ENCODE measurements at places on chromosomes 4 and X.

- DNase-seq: no peak
Observed at GRCh38 chrX:12241026-12241425, 102.8 kb downstream of the FRMPD4 start.

DNA sequence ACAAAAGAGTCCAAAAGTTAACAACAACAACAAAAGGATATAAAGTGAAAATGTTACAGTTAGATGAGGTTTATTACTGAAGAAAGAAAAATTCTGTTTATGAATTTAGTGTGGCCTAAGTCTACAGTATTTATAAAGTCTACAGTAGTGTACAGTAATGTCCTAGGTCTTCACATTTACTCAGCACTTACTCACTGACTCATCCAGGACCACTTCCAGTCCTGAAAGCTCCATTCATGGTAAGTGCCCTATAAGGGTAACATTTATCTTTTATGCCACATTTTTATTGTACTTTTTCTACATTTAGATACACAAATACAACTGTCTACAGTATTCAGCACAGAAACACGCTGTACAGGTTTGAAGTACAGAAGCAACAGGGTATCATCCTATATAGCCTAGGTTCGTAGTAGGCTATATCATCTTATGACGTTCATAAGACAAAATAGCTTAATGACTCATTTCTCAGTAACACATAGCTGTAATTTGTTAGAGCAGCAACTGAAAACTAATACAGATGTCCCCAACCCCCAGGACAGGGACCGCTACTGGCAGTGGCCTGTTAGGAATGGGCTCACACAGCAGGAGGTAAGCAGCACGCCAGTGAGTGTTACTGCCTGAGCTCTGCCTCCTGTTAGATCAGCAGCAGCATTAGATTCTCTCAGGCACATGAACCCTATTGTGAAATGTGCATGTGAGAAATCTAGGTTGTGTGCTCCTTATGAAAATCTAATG is 61.3 kb downstream of the CENPC start:
- DNase-seq: no peak

GRCh38 chr4:107863850-107864371 is 39.2 kb downstream of the SGMS2 start:
- no peak for DNase-seq

- no peak for DNase-seq
Observed at GRCh38 chr4:83010522-83011318, at the start of gene LIN54. Gene LIN54 (minus strand): TSS chr4:83010823. CDS start chr4:82984844, 25,979 bp downstream.

DNA sequence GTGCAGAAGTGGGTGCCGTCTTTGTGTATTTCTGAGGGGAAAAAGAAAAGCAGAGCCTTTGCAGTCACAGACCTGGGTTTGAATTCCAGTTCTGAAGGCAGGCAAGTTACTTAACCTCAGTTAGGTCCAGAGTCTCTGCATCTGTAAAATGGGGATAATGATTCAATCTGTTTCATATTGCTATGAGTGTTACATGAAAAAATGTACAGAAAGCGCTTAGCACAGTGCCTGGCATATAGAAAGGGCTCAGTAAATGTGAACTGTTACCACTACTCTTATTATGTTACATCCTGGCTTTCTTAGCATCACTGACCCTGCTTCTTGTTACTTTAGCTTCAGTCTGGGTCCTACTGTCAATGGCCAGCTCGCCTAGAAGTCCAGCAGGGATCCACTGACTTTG is 45.9 kb downstream of the DOCK11 start:
- no peak for DNase-seq

- no peak for DNase-seq
Observed at GRCh38 chr4:12071316-12071715, 642.6 kb upstream of the HS3ST1 start.

DNA sequence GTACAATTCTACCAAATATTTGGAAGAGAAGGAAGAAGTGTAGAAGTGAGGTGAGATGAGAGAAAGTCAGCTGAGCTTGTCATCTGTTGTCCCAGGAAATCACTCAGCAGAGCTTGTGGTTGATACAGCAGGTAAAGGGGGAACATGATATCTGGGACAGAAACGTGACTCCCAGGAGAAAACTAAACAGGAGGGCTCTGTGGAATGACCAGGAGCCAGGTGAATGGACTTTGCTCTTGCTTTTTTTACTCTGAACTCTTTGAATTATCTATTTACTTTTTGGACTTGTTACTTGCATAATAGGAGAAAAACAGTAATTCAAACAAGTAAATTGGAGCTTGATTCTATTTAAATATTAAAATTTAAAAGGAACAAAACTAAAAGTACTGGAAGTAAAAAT is 555.6 kb upstream of the FRG1 start:
- no peak for DNase-seq

- DNase-seq: no peak
Observed at GRCh38 chr4:86554646-86555045, 39.5 kb upstream of the PTPN13 start.

GRCh38 chr4:41994461-41994985 is 4.2 kb downstream of the SLC30A9 start:
- no peak for DNase-seq

- DNase-seq: no peak
Observed at GRCh38 chr4:55397126-55397436, 1.3 kb downstream of the TMEM165 start.

DNA sequence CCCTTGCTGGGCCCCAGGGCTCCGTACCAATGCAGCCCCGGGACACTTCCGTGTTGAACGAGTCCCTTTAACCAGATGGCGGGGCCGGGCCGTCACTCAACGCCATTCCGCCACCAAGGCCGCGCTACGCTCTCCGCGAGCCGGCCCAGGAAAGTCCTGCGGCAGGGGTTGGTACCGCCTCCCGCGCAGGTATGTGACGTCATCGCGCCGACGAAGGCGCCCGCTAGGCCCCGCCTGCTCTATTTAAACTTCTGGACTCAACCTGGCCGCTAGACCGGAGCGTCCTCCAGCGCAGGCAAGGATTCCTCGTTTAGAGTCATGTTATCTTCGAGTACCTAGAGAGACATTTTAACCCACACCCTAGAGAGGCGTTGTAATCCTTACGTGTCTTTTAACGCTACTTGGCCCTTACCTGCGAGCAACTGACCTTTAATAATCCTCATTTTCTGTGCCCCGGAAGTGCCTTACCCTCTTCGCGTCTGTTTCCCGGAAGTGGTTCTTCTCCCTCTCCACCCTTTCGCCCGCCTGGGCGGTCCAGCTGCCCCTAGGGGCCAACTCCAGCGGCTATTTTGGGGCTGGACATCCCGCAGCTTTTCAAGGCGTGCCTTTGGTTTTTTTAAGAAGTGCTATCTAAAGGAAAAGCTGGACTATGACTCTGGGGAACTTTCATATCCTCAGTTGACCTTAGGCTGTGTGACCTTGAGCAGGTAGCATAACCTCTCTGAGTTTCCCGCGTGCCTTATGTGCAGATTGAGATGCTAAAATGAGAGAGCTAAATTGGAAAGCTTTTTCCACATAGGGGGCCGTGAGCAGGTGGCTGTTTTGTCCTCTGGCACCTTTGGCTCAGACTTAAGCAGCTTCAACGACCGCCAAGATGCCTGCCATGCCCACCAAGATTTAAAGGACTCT is at the start of gene PNPLA4:
TSS of gene PNPLA4 (minus strand) at position 155 of the 909 bp plus-strand sequence. CDS start 1,294 bp downstream, outside the sequence.
- no peak for DNase-seq

DNA sequence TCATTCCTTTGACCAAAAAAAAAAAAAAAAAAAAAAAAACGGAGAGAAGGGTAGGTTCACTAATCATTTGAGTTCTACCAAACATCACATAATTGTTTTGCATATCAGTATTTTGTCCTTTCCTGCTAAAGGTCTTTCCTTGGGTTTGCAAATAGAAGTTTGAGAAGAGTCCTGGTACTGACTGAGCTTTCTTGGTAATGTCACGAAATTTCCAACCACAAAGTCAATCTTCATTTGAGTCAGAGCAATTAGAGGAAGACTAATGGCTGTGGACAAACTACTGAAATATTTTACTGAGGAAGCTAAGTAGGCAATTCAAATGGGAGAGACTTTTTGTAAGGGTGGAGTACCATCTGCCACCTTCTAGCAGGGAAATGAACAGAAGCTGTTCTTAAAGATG is 21.7 kb upstream of the CD40LG start:
- no peak for DNase-seq

DNA sequence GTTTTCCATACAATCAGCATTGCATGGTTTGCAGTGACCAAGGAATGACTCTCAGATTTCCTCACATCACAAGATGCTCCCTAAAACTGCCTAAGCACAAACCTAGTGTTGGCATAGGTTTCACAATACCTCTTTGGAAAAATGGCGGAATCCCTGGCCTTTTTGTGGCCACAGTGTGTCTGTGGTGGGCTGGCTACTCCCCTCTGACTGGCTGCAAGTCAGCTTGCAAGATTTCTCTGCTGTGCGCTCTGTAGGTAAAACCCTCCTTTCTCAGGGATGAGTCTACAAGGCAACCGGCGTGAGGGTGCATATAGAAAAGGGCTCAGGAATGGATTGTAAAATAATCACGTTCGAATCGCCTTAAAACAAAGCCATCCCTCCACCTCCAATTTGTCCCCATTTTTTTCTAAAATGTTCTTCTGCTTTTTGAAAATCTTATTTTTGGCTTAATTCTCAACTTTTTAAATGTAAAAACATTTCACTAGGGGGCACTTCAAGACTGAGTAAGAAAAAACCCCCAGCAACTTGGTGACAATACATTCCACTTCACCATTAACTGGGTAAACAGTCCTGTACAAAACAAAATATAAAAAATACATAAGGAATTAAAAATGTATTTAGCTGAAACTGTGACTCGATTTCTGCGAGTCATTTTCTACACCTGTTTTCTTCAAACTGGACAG is 235.6 kb downstream of the STIM2 start:
- DNase-seq: no peak

- peak; percentile 60 for DNase-seq
Observed at GRCh38 chr4:53538756-53539155, 52.5 kb downstream of the LNX1 start.

GRCh38 chr4:100306018-100306417 is 115.8 kb upstream of the DDIT4L start:
- DNase-seq: no peak

DNA sequence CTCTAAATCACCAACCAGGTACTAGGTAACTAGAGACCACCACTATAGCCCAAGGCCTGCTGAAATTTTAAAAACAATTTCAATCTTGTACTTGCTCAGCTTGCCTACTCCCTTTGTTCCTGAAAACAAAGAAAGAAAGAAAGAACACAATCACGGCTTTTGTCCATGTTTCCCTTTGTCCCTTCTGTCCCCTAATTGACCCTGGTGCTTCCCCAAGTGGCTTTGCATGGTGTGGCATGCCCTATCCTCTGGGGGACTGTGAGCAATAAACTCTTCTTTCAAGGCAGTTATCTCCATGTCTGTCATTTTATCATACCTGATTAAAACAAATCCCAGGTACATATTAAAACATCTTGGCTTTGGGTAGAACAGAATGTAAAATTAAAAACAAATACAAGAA is 94.8 kb downstream of the ARSJ start:
- DNase-seq: no peak

DNA sequence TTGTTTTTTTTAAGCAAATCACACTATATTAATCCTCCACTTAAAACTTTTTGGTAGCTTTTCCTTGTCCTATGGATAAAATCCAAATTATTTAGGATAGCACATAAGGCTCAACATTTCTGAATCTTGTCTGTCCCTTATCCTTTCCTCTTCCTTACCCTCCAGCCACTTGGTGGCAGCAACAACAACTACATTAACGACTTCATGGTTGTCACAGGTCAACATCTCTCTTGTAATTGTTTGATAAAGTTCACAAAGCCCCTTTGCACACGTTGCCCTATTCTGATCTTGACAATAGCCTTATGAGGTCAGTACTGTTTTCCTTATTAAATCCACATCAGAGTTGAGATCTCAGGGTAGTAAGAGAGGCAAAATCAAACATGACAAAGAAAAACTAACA is 269.0 kb upstream of the PABPC4L start:
- no peak for DNase-seq

- no peak for DNase-seq
Observed at GRCh38 chrX:70169281-70169680, 8.0 kb upstream of the DGAT2L6 start.

GRCh38 chr4:86596807-86597206 is 2.7 kb downstream of the PTPN13 start:
- DNase-seq: no peak

DNA sequence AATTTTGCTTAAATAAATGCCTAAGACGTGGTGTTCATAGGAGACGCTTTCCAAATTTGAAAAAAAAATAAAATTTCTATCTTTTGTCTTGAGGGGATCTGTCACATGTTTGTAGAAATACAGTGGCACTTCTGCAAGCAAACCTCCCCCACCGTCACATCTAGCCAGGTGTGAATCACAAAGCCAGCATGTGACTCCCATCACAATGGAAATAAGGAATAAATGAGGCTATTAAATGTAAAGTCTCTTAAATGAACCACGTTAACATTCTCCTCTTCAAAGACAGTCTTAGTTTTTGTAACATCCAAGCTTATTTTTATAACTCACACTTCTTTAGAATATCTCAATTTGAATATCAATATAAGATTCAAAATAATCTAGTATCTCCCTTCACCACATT is 63.0 kb upstream of the CCSER1 start:
- DNase-seq: no peak

GRCh38 chr4:89519771-89520320 is 212.2 kb upstream of the GPRIN3 start:
- DNase-seq: no peak

GRCh38 chrX:100731441-100732281 is at the start of gene SYTL4:
Gene SYTL4 (minus strand): TSS chrX:100732121. CDS start chrX:100702037, 30,084 bp downstream.
- no peak for DNase-seq

DNA sequence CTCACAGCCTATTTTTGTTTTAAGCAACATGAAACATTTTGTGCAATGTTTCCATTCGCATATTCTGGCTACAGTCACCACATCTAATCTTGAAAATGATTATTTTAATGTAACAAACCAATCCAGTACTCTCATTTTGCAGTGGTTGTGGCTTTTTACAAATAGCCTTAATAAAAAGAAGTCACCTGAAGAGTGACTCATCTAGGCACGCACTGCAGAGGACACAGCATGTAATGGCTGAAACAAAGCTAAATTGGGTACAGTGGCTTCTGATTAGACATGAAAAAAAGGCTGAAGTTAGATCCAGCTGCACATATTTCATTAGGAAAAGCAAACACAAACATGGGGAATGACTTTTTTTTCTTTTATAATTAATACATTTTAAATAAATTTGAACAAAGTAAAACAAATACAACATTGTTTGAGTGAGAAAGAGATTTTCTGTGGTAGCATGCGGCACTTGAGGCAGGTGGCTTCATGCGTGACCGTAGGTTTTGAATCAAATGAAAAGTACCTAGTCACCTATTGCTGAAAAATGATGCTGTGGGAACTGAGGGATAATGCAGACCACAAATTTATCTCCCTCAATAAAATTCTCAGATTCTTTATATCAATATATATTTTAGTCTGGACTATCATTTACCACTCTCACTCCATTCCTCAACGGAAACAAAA is 240.8 kb upstream of the DDX53 start:
- no peak for DNase-seq

GRCh38 chrX:152822383-152823086 is 8.0 kb downstream of the CETN2 start:
- DNase-seq: no peak
